ENCODE measurements at places on chromosomes 1 and 21. TPM values are rescaled to one million over a fixed set of nuclear protein-coding genes. Genes with fewer than 3 reads are reported as not detected.
A peak's percentile ranks its signal among the peaks of the same experiment; 100 is the strongest.

Gene FAM229A
- total RNA-seq = 0.98 TPM

DNA sequence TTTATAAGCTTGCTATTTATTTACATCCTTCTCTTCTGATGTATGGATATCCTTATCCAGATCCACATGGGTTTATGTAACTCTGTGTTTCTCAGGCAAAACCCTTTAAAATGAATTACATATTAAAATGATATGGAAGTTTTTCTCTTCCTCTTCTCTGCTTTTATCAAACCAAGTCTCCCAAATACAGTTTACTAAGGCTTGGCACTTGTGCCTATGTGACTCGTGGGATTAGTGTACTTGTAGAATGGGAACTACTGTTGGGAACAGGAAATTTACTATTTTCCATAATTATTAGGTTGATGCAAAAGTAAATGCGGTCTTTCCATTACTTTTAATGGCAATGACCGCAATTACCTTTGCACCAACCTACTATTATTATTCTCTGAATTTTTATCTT is 14.8 kb downstream of the SIM2 start:
- no peak for DNase-seq

DNA sequence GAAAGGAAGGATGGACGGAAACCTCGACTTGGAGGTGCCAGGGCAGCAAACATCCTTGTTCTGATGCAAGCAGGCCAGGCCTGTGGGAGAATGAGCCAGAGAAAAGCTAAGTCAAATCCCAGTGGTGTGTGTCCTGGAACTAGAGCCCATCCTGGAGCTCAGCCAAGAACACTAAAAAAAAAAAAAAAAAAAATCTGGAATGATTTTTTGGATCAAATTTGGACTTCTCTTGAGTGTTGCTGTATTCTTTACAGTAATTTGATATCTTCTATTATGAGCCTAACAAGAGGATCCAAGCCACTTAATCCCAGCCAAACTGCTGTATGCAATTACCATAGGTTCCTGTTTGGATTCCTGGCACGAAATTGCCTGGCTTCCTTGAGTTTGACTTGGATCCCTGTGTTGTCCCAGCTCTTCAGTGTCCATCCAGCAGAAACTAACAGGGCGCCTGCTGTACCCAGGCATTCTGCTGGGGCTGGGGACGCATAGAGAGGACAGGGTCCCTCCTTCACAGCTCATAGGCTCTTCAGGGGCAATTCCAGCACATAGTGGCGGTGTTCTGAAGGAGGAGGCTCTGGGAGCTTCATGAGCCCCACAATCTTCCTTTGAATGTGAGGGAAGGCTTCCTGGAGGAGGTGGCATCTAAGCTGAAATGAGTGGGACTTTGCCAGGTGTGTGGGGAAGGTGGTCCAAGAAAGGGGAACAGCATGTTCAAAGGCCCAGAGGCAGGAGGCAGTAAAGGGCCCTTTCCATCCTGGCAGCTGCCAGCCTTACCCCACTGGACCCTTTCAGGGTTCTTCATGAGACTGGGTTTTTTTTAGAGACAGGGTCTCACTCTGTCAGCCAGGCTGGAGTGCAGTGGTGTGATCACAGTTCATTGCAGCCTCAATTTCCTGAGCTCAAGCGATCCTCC is 24.7 kb downstream of the EPHX1 start:
- DNase-seq = peak; percentile 87

Gene DENND2C
- 13.3 TPM for total RNA-seq

Gene PEX19
- total RNA-seq = 78.4 TPM

Gene RBM8A
- total RNA-seq = 254 TPM

Gene LAMC1
- total RNA-seq = 94.4 TPM

GRCh38 chr21:19065164-19065563 is 661.6 kb upstream of the TMPRSS15 start:
- DNase-seq = no peak

DNA sequence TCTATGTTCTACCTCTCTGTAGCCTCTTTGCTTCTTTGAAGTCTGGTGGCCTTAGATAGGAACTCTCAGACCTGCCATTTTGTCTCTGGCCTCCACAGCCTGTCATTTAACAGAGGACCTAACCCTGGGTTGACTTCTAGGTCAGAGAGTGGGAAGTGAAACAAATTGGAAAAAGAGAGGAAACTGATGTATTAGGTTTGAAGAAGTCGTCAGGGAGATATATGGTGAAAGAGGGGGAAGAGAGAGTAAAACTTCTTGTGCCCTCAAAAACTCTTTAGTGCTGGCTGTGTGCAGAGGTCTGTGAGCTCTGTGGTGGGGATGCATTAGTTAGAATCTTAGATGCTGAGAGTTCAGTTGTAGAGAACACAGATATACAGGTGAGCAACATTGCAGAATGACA is 30.2 kb upstream of the CD1D start:
- no peak for DNase-seq

- no peak for DNase-seq
Measured at GRCh38 chr1:212506666-212507065, 73.9 kb downstream of the NENF start.

Gene PGLYRP3
- not detected for total RNA-seq

DNA sequence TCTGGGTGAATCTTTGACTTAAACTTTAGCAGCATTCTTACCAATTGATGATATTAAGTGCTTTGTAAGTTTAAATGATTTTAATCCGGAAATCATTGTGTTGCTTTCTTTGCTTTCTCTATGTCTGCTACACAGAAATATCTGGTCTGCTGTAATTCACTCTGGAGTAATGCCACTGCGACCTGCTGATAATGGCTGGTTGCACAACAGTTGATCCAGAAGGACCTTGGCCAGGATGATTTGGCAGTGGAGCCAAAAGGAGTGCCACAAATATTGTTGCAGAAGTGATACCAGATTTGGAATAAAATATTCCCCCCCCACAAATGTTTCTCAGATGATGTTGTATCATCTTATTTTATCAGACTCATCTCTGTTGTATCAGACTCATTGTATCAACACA is 2063.9 kb downstream of the MRPL39 start:
- no peak for DNase-seq

GRCh38 chr1:20446796-20447195 is 39.2 kb downstream of the CAMK2N1 start:
- no peak for DNase-seq
